Large intestine (tissue), 12 donors: ENCODE measurements at places on chromosomes 11 and 22.
A peak's percentile ranks its signal among the peaks of the same experiment; 100 is the strongest.

GRCh38 chr11:61828629-61829407 lies 718 bp downstream of the FADS2 start:
- peak; percentile 42 for DNase-seq

- DNase-seq = no peak
These were observed 67.6 kb upstream of the NTM start for GRCh38 chr11:131302836-131303235.

DNA sequence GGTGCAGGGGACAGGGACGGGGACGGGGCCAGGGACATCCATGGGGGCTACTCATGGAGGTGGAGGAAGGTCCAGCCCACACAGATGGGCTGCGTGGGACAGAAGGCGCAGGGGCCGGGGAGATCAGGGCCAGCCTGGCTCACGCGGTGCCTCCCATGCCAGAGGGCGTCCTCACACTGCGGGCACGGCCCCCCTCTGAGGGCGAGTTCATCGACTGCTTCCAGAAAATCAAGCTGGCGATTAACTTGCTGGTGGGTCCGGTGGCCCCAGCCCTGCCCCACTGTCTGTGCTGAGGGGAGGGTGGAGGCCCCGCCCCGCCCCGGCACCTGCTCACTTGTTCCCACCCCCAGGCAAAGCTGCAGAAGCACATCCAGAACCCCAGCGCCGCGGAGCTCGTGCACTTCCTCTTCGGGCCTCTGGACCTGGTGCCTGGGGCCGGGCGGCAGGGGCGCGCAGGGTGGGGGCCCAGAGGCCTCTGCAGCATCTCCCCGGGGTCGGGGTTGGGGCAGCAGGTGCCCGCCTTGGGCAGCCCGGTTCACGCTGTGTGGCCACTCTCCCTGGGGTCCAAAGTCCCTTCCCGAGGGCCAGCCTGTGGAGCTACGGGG lies 15.8 kb downstream of the EPS8L2 start:
- no peak for DNase-seq

GRCh38 chr11:19905280-19905853 lies 192.7 kb downstream of the NAV2 start:
- peak; percentile 40 for DNase-seq

DNA sequence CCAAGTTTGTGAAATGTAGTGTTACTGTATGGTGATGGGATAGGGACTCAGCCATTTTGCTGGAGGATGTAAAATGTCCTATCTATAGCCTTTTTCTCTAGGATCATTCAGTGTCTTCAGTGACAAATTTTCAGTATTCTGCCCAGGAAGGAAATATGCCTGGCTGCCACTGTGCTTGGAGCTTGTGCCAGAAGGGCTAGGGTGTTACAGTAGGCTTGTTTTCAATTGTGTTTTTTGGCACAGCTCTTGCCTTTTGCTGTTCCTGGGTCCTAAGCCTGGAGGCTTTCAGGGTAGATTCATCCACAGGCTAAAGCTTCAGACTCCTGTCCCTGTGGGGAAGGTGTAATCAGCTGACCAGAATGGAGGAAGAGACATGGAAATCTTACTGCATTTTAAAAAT lies 22.0 kb upstream of the PHOX2A start:
- DNase-seq = no peak

DNA sequence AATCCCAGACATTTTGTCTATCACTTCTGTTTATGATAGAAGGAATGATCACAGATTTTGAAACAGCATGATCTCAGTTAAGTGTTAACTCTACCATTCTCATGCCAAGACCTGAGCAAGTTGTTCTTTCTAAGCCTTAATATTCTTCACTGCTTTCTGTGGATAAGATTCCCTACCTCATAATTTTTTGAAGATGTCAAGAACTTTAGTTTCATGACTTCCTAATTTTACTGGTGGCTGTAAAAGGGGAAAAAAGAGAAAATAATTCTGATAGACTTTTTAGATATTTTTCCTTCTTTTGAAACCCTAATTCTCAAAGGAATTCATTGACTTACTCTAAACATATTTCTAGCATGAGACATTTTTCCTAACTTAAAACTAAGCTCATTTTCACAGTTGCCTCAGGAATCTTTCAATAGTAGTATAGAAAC lies 520.0 kb upstream of the LUZP2 start:
- DNase-seq = no peak

- no peak for DNase-seq
These were observed 2.8 kb downstream of the SLC17A6 start for GRCh38 chr11:22340701-22341587.

DNA sequence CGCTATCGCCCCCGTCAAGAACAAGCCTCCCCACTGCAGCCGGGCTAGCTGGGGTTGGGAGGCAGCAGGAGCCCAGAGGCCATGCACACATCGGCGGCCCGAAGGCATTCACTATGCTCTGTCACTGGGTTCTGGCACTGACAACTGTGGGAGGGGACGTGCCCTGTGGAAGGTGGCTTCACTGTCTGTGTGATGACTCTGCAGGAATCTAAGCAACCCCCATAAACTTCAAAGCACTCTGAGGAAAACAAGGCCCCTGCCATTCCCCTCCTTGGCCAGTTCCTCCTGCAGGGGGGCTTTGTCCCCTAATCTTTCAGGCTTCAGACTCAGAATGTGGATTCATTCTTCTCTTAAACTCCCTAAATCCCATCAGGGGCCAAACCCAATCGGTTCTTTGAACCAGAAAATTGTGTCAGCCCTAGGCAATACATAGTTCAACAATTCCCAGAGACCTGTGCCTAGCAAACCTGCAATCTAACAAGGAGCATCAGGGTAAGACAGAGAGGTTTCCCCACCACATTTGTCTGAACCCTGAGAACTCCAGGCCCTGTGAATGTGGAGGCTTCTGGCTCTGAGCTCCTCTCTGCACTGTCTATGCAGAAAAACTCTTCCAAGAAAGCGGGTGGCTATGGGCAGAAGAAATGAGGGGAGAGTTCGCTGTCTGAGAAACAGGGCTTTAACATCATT lies 1477.2 kb downstream of the TBC1D22A start:
- DNase-seq = no peak

- no peak for DNase-seq
These were observed 953 bp downstream of the ATG16L2 start for GRCh38 chr11:72815110-72815618.

- no peak for DNase-seq
These were observed 140.5 kb upstream of the PLET1 start for GRCh38 chr11:112401036-112401769.

GRCh38 chr22:45510376-45511232 lies 7.9 kb downstream of the FBLN1 start:
- peak; percentile 22 for DNase-seq

DNA sequence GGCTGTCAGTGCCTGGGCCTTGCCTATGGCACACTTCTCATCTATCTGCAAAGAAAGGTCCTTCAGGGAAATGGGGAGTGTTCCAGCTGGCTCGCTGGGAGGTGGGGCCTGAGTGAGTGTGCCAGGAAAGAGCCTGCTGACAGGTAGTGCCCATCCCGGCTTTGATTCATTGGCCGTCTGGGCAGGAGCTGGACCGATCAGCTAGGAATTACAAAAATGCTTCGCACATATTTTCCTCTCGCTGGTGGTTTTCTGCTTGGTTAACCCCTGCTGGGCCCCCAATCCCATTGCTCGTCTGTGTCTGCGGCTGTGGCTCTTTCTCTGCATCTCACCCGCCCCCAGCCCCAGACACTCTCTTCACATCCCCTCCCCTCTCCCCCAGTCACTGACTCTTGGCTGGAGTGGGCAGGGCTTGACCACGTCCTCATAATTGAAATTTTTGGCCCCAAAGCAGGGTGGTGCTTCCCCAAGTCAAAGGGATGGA lies 10.8 kb downstream of the LIF start:
- no peak for DNase-seq

GRCh38 chr22:43587574-43587973 lies 175.8 kb downstream of the MPPED1 start:
- DNase-seq = no peak

DNA sequence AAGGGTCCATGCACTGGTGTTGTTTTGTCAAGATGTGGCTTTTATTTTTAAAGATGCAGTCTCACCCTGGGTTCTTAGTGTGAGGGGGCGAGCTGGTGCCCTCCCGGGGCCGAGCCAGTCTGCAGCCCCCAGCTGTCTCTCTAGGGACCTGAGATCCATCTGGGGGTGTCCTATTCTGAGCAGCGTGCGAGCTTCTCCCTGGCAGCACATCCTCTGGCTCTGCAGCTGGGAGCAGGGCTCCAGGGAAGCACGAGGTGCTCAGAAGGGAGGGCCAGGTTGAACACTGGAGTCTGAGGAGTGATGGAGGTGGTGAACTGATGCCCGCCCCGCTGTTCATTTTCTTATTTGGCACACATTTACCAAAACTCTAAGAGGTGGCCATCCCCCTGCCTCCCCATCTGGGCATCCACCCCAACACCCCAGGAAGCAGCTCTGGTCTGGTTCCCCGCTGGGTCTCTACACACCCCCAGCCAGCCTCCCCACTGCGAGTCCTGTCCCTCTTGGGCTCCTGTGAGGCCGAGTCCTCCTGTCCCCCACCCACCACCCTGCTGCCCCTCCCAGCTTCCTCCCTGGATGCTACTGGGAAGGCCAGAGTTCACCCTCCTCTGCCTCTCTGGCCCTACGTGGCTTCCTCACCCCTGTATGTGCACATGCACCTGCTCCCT lies 956.4 kb downstream of the BRD1 start:
- DNase-seq = no peak

DNA sequence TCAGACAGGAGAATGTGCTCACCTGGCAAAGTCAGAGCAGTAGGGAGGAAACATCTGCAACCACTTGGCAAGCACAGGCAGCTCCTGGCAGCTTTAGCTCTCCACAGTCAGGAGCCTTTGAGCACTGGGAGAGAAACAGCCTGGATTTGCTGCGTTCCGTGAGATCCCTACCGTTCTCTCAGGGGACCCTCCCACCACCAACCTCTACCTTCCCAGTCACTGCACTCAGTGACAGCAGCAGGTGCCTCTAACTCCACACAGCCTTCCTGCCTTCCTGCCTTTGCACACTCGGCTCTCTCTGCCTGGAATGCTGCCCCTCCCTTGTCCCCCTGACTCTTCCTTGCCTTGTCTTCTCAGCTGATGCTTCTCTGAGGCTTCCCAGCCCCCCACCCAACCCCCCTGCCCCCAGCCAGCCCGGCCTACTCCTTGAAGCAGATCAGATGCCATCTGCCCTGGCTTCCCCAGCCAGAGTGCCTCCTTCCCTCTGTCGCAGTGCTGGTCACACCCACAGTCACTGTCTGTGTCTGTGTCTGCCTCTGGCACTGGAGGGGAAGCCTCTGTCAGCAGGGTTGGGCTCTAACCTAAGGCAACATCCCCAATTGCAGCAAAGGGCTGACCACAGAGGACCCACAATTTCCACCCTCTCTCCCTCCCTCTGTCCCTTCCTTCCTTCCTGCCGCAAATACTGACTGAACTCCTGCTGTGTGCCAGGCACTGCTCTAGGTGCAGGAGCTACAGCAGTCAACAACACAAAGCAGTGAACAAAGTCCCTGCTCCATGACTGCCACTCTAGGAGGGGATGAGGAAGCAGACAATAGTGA lies 14.9 kb upstream of the TSKU start:
- DNase-seq = no peak

DNA sequence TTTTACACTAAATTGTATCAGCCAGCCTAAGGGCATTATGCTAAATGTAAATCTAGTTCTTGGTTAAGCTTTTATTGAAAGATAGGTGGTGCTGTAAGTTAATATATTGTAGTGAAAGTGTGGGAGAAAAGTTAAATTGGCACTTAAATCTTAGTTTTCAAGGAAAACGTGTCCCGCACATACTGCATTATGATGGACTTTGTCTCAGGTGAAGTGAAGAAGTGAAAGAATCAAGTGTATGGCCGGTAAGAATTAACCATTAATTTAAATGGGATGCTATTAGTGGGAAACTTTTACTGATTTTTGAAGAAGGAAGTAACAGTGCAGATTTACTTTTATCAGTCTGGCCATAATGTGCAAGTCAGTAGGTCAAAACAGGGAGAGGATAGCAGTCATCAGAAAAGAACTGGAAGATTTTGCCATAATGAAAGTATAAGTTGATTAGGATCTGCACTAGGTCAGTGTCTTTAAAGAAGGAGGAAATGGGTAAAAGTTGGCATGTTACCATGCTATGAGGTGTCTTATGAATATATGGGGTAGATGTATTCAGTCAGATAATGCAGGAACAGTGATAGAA lies 81.6 kb downstream of the PDHX start:
- DNase-seq = no peak

DNA sequence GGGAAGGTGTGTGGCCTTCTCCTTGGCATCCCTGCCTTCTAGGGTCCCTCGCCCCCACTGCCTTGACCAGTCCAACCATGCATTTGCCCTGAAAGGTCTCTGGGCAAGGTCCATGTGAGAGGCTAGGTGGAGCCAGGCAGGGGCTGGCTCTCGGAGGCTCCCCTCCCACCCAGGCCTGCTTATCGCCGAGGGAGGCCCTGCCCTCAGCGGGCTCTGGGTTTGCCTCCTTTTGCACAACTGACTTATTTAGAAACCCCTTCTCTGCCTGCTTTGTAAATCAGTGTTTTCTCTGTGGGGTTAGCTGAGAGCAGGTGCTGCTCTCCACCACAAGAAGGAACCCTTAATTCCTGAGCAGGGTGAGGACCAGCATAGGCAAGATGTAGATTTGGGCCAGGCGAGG lies 47.7 kb downstream of the CD82 start:
- DNase-seq = peak; percentile 82

GRCh38 chr22:40289991-40290459 lies 56.3 kb upstream of the ADSL start:
- no peak for DNase-seq

GRCh38 chr11:2293531-2293971 lies 8.2 kb downstream of the C11orf21 start:
- DNase-seq = no peak

DNA sequence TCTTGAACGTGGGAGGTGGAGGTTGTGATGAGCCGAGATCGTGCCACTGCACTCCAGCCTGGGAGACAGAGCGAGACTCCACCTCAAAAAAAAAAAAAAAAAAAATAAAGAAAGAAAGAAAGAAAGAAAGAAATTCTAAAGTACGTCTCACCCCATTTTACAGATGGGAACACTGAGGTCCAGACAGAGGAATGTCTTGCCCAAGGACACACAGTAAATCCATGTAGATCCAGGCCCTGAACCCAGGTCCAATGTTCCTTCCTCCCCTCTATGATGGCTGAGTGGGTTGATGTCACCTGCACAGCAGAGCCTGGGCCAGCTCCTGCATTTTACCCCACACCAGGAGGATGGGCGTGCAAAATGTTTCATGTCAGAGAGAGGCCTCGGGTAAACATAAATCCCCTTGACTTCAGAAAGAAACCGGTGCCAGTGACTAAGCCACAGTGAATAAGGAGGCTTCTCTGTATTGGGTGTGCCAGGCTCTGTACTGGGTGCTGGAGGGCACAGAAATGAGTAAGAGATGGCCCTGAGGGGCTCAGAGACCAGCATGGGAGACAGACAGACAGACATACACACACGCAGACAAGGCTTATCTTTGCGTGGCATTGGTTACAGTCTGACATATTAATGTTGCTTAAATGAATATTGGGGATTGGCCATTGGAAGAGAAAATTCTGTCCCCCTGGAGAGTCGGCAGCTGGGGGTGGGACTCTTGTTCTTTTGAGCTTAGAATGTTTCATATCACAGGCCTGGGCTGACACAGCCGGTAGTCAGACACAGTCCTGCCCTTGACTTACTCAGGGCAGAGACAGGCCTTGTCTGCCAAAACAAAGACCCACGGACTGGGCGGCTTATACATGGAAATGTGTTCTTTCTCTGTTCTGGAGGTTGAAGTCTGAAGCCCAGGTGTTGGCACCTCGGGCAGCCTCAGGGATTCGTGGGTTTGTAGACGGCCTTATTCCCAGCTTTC lies 105.4 kb downstream of the MIAT start:
- no peak for DNase-seq

GRCh38 chr22:33792832-33793231 lies 127.4 kb downstream of the LARGE1 start:
- DNase-seq = no peak

- DNase-seq = no peak
These were observed 86.1 kb downstream of the ARHGAP8 start for GRCh38 chr22:44838316-44839016.

GRCh38 chr11:24567380-24567779 lies 70.5 kb downstream of the LUZP2 start:
- no peak for DNase-seq
